Stimulated activated CD4-positive, alpha-beta T cell treated with anti-CD3 and anti-CD28 coated beads, Interleukin-4, amount 100 ng/mL, for 4 hours (primary cell): ENCODE measurements at places on chromosomes 4 and X.

GRCh38 chrX:3145716-3146115 is 104.4 kb downstream of the ARSF start:
- no peak for DNase-seq

- DNase-seq, result peak; percentile 24
These were observed 28.8 kb downstream of the PPP2R3B start for GRCh38 chrX:357693-358471.

DNA sequence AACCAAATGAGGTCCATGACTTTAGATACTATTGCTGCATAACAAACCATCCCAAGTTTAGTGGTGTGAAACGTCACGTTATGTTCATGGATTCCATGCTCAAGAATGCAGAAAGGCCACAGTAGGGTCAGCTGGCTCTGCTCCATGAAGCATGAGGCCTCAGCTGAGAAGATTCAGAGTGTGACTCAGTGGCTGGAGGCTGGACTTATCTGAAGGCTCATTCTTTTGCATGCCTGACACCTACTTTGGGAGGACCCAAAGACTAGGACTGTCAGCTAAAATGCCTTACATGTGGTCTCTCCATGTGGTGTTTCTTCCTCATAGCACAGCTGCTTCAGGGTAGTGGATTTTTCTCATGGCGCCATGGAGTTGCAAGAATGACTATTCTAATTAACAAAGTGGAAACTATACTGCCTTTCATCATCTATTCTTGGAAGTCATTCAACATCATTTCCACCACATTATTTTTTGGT is 11.5 kb upstream of the CCDC149 start:
- DNase-seq, result no peak

DNA sequence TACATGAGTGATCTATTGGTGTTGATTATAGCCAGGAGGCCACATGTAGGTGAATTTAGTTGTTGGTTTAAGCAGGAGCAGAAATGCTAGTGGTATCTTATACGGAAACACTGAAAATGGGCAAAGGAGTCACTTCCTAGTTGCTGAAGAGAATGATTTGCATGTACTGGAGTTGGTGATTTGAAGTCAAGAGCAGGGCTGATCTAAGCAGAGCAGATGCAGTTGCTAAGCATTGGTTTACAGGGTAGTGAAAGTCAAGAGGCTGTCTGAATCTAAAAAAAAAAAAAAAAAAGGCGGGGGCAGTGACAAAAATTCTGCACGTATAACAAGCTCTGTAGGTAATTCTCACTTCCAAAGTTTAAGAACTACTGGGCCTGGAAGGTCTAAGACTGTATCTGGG is 90.4 kb upstream of the HPRT1 start:
- DNase-seq, result no peak

DNA sequence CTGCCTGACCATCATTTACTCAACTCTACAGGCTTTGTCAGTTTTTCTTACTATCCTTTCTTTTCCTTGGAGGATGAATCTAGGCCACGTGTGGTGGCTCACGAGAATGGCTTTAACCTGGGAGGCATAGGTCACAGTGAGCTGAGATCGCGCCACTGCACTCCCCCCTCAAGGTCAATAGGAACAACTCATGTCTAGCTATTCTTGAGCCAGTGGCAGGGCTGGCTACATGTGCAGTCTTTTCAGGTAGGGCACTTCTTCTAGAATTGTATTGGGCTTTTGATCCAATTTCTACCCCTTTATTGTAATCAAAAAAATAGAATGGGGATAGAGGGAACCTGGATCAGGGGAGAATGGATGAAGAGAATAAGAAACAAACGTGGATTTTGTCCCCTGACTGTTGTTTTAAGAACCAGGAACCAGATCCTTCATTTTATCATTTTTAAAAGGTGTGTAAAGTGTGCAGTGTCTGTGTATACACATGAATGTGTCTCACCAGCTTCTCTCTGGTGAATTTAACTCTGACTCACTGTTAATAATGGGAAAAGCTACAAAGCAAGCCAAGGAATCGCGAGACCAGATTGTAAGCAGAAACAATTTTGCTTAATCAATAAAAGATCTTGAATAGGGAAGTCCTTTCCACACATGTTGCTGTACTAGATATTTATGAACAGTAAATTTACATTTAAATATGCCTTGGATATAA is 283.9 kb upstream of the GPC4 start:
- DNase-seq, result no peak

DNA sequence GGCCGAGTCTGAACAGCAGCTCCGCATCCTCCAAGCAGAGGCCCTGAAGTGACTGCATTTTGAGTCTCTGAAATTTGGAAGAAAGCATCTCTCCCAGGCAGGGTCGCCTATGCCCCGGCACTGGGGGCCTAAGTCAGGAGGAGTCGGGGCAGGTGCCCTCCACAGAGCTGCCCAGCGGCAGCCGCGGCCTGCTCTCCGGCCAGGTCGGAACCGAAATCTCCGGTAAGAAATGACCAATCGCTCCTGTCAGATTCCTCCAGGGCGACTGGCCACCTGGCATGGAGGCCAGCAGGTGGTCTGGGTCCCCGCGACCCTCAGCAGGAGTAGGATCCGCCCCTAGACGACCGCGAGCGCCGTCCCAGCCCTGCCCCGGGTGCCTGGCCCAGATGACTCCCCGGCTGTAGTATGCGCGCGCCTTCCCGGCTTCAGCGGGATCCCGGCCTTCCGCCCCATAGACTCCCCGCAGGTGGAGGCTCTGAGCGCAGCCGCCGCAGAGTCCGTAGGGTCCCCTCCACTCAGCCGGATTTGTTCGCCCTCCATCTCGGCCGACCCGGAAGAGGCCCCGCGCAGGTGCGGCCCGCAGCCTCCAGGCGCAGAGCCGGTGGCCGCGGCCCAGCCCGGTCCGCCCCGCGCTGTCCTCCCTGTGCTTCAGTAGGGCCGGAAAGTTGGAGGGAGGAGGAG is 1.5 kb downstream of the NKX1-1 start:
- no peak for DNase-seq

GRCh38 chr4:164748375-164748774 is 5.6 kb upstream of the SMIM31 start:
- no peak for DNase-seq

GRCh38 chr4:156581282-156582063 is 390.1 kb downstream of the PDGFC start:
- DNase-seq, result no peak

DNA sequence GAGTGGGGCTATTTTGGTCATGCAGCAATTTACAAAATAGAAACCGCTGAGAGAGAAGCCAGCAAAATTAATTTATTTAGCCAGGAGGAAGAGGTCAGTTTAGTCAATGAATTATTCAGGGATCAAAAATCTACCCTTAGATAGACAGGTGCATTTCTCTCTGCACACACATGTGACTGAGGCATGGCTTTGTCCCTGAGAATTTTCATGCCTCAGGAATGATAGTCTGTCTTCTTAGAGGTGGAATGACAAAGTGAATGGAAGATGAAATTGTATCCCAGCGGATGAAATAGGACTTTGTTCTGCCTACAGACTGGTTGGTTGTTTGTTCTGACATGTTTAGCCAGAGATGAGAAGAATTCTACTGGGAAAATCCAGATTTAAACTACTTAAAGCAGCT is 46.0 kb downstream of the ANKRD50 start:
- no peak for DNase-seq

DNA sequence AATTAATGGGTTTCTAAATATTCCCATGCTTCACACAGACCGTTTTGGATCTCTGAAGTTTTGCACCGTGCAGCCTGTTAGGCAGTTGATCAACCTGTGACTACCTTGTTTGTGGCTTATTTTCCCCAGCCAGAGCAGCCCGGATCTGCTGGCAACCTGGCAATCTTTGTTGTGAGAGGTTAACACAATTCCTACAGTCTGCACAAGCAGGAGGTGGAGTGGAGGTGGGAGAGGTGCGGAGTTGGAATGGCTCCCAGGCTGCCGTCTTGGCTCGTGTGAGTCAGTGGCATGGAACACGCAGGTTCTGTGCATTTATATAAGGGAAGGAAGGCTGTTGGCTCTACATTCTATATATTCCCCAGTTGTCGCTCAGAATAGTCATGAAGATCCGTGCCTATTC is 70.9 kb upstream of the STOX2 start:
- no peak for DNase-seq

DNA sequence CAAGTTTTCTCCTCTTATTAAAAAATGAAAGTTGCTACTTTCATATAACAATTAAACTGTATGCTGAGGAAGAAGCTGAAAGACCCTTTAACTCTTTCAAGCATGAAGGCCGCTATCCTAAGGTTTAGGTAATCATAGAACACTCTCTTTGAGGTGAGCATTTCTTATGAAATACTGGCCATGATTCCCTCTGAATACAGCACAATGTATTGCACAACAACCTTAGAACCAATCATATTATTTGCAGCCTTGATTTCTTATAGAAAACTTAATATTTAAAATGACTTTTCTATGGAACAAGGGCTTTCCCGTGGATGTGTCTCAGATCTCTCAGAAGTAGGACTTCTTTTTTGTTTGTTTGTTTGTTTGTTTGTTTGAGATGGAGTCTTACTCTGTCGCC is 333.4 kb upstream of the TEX13C start:
- no peak for DNase-seq

DNA sequence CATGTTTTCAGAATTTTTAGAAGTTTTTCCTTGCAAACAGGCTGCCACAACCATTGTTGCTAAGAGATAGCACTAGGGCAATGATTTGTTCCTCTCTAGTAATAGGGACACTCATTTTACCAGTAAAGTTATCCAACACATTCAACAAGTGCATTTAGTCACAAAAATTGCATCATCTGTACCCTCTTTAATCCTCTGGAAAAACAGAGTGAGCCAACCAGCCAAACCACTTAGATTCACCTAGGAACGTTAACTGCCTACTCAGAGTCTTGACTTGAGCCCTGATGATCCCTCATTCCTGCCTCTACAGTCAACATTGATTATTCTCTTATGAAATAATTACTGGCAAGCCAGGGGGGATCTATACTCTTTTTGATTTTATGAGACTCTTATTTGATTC is 17.0 kb upstream of the ADGRA3 start:
- DNase-seq, result no peak
